ENCODE measurements at places on chromosomes 1 and 21.

DNA sequence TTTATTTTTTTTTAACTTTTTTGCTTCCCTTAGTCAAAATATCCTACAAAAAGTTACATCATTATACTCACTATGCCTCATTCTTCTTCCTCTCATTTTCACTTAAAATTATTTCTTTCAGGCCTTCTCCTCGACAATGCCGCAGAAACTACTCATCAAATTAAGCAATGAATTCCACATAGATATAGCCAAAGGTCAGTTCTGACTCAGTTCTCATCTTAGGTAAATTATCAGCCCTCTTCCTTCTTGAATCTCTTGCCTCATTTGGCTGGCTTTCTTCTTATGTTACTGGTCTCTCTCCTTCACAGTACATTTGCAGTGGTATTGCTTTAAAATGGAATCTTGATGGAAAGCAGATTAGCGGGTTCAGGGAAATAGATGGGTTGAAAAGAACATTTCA, 260.7 kb upstream of the BRINP3 start:
- DNase-seq = no peak

DNA sequence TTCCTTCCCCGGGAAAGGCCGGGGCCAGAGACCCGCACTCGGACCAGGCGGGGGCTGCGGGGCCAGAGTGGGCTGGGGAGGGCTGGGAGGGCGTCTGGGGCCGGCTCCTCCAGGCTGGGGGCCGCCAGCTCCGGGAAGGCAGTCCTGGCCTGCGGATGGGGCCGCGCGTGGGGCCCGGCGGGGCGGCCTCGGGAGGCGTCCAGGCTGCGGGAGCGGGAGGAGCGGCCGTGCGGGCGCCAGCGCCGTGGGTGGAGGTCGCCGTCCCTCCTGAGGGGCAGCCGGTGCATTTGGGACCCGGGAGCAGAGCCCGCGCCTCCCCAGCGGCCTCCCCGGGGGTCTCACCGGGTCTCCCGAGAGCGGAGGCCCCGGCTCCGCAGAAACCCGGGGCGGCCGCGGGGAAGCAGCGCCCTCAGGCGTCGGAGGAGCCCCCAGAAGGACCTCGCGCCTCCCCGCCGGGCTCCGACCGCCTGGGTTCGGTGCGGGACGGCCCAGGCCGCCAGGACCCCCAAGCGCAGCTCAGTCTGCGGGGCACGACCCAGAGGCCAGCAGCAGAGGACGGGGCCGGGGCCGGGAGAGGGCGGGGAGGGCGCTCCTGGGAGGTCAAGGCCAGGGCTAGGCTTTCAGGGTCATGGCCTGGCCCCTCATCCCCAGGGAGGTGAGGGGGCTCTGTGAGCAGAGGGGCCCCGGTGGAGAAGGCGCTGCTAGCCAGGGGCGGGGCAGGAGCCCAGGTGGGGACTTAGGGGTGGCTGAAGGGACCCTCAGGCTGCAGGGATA, 7.2 kb upstream of the SLX9 start:
- DNase-seq = no peak

- peak; percentile 37 for DNase-seq
Observed at GRCh38 chr1:60969971-60970509, 112.3 kb upstream of the NFIA start.

- peak; percentile 65 for DNase-seq
Observed at GRCh38 chr1:40665335-40666171, at the start of gene RIMS3. Gene RIMS3 (minus strand): TSS chr1:40665682. CDS start chr1:40641925, 23,757 bp downstream.

GRCh38 chr1:92994105-92994712, 32.9 kb upstream of the DIPK1A start:
- DNase-seq = no peak

DNA sequence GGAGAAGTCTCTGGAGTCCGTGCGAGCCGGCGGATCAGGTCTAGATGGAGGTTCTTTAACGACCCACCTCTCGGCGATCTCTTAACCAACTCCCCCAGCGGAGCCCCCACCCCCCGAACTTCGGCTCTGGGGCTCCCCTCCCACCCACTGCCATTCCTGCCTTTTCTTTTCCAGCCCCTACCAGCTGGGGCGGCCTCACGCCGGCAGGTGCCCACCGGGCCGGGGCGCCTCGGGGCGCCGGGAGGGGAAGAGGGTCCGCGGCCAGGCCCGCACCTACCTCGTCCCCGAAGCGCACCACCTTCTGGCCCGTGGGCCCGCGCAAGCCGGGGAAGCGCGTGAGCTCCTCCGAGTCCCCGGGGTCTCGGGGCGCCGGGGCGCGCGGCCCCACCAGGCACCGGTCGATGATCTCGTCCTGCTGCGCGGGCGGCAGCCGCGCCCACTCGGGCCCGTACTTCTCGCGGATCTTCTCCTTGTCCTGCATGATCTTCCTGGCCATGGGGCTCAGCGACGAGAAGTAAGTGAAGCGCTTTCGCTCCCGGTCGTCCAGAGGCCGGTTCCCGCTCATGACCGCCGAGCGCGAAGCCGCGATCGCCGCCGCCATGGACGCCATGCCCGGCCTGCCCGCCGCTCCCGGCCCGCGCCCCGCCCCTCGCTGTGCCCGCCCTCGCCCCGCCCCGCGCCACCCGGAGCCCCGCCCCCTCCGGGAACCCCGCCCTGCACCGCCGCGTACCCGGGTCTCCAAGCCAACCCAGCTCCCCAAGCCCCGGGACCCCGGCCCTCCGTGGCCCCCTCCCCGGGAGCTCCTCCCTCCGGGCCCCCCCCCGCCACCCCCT, at the start of gene C1orf198:
C1orf198 (minus strand) TSS at position 619 of the 833 bp plus-strand sequence; CDS start at position 610, 9 bp downstream.
- peak; percentile 79 for DNase-seq

DNA sequence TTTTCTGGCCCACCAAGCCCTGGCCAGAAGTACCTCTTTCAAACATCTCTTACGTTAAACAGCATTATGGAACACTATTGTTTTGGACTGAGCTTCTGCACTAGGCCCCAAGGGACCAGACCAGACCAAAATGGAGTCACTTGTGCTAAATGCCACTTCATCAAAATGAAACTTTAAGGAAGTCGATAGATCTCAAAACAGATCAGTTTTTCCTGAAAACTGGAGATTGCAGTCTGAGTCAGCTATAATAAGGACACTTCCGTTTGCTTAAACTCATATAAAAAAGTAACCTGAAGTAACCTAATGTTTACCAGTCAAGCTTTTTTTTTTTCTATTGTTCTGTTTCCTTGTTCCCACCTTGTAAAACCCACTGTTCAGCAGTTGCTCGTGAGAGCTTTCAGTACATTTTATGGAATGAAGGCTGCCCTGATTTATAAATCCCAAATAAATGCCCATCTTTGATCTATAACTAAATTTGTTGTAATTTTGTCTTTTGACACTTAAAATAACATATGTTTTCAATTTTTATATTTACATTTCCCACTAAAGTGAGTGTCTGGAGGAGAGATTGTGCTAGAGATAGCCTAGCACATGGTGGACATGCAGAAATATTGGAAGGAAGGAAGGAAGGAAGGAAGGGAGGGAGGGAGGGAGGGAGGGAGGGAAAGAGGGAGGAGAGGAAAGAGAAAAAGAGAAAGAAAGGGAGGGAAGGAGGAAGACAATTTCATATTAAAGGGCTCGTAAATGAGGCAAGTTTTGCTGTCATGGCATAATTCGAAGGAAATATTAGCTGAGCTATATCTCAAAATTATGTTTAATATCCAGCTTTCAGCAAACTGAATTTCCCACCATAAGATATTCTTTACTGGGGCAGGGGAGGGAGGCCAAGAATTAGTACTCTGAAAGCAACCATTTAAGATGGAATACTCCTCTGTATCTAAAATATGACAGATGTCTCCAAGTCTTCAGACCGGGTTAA, 77.0 kb upstream of the CXADR start:
- no peak for DNase-seq

- no peak for DNase-seq
Observed at GRCh38 chr1:50605186-50605875, 182.1 kb upstream of the DMRTA2 start.

GRCh38 chr1:176568185-176568584, 105.2 kb downstream of the PAPPA2 start:
- DNase-seq = no peak

DNA sequence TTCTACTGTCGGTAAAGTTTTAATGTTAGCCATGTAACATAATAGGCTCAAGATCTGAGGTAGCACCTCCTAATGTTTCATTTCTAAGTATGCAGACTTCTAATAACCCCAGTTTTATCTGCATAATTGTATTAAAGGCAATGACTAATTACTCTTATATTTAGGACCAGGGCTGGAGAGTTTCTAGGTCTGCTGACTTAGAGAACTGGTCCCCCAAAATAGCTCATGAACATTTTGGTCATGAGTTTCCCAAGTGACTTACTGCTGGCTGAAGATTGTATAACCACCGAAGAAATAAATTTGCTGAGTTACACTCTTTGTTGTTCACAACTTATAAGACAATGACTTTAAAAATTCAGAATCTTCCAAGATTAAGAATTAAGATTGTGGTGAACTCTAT, 197.8 kb upstream of the TNR start:
- DNase-seq = no peak

- DNase-seq = no peak
Observed at GRCh38 chr1:203668401-203668800, 41.8 kb downstream of the ATP2B4 start.

DNA sequence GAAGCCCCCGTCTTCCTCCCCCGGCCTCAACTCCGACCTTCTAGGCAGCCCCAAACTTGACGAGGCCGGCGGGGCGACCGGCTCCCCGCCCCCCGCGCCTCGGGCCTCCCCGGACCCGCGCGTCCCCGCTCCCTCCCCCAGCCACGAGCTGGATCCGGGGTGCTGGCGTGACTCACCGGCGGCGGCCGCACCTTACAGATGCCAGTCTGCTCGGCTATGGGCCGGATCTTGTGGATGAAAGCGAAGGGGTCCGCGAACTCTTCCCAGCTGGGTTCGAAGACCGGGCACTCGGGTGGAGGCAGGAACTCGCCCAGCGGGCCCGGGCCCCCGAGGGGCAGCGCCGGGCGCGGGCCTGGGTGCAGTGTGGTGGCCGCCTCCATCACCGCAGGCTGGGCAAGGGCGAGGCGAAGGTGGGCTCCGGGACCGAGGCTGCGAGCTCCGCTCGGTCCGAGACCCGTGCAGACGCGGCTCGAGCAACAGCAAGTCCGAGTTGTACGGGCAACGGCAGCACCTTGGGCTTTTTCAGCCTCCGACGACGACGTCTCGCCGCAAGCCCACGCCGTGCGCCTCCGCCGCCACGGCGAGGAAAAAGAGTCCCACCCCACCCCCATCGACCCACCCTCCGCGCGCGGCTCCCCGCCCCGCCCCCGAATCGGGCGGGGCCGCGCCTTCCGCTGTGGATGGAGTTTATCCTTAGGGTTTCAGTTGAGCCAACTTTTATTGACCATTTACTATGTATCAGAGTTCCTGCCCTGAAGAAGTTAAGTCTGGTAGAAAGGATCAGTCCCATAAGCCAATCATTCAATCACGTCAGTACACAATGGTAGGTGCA, at the start of gene KDM5B:
KDM5B (minus strand) TSS at position 496 of the 832 bp plus-strand sequence; CDS start at position 380, 116 bp downstream.
- DNase-seq = peak; percentile 52

DNA sequence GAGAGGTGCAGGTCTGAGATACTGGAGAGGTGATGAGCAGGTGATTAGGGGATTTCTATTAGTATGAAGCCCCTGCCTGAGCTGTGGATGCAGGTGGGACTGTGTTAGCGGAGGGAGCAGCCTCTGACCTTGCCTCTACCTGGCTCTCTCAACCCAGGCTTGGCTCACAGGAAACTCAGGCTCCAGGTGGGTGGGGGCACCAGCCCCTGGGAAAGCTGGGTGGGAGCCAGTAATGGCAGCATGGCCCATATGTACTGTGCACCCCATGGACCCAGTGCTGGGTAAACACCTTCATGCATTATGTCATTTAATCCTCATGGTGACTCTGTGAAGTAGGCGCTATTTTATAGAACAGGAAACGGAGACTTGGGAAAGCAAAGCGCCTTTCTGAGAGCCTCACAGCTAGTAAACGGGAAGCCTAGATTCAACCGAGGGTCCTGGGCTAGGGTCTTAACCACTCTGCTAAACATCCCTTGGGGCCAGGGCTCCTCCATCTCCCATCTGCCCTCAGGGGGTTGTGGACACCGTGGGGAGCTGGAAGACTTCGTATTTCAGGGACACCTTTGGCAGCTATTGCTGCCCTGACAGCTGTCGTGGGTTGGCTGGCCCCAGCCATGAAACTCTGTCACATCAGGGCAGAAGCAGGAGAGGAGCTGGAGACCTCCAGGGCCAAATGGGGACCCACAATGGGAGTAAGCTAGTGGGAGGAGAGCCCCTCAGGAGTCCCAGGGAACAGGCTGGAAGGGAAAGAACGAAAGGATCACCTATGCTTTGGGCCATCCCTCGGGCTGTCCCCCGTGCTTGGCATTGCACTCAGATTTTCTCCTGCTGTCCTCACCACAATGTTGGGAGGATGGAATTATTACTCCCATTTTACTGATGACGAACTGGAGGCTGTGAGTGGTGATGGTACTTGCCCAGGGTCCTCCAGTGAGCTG, 59.6 kb upstream of the CSF3R start:
- no peak for DNase-seq

DNA sequence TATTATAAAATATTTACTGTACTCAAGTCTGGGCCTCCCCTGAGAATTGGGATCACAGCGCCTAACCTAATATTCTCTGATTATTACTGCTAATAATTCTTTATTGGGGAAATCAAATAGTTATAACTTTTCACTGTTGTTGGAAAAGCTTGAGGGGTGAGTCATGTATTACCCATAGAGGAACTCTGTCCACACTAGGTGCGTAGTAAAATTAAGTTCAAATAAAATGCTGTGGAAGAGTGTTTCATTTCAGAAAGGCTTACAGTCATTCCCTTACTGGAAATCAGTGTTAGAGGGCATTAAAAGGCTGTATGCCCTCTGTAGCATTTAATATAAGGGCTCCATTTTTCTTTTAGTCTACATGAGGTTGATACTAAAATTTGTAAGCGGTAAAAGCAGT, 135.0 kb upstream of the NFIA start:
- DNase-seq = no peak

DNA sequence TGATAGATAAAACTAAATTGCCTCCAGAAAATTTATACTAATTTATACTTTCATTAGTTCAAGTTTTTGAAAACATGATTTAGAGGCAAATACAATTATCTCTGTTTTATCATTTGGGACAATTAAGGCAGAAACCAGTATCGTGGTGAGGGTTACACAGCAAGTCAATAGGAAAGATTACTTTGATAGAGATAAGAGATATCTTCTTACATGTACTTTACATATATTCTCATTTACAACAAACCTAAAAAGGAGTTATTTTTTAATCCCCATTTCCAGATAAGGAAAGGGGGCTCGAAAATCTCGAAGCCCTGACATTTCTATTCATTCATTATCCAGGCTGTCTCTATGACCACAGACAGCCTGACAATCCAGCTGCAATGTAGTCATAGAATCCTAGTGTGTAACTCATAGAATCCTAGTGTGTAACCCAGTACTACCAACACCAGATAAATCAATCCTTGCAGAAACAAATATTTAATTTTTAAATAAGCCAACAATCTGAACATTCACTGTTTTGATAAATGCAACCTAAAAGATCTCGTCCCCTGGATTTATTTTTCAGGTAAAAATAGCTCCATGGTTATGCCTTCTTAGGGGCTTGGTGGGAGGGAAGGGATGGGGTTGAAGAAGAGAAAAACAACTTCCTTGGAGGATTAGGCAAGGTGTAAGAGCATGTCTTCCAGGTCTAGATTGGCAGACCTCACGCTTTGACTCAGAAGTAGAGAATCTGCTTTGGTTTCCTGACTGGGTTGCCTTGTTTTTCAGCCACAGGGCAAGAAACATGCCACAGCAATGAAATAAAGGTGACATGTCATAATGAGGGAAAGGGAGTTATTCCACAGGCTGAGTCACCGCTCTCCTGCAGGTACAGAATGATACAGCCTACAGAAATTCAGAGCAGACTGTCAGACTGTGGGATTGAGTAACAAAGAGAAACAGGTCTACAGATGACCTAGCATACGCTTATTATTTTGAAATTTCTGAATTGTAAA, 45.6 kb downstream of the IRF2BP2 start:
- no peak for DNase-seq

Data from anterior cingulate cortex (tissue), 58 donors.